ENCODE measurements at places on chromosomes 16 and 17.

GRCh38 chr17:42130310-42130936 lies 7.8 kb downstream of the HSPB9 start:
- DNase-seq, result no peak

GRCh38 chr16:54375071-54375470 lies 88.5 kb upstream of the IRX3 start:
- no peak for DNase-seq

DNA sequence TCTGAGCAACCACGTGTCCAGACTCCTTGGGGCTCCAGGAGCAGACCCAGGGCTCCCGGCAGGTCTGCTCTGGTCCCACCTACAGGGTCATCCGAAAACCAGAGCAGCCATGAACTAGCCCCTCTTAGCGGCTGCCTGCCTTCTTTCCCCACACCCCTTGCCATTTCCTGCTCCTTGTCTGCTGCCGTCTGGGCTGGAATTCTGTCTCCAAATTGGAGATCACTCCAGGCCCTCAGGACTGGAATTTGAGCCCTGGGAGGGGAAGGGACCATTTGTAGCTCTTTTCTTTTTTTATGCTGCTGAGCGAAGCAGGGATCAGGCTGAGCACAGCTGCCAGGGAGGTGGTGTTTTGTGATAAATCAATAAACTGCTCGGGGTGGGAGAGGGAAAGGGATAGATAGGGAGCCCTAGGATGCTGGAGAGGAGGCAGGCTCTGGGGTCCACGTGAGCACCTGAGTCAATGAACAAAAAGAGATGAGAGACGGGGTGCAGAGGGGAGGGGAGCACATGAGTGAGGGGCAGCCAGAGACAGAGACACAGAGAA lies 257.5 kb downstream of the ENGASE start:
- DNase-seq, result no peak

- peak; percentile 58 for DNase-seq
Measured at GRCh38 chr17:77959926-77960521, 1.5 kb downstream of the TNRC6C start.

- DNase-seq, result peak; percentile 28
Measured at GRCh38 chr17:78672005-78672404, 94.8 kb upstream of the DNAH17 start.

DNA sequence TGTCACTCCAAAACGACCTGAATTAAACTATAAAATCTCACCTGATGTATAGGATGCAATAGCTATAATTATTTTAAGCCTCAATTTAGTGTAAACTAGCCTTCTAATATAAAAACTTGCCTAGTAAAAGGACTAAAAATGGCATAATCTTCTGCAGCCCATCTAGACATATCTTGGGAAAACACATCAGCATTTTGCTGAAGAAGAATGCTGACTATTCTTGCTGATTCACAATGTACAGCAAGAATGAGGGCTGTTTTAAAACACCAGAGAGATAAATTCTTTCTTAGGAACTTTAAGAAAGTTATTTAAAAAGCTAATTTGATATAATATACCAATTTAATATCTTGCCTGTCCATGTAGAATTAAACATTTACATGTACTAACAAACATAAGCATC lies 63.2 kb downstream of the SHCBP1 start:
- DNase-seq, result no peak

DNA sequence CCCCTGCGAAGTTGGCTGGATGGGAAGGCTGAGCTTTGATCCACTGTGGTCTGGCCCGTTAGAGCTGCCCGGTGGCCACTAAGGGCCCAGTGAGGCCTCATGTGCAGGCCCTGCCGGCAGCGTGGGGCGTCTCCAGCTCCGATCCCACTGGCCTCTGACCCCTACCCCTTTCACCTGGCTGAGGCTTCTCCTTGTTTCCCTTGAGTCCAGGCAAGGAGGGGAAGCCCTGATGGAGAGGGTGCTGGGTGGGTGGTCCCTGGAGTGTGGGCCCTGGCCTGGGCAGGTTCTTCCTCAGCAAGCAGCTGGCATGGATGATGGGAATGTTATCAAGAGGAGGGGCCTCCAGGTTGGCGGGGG lies 356.8 kb downstream of the SEC14L1 start:
- no peak for DNase-seq

GRCh38 chr16:79001156-79001967 lies 599.2 kb downstream of the MAF start:
- DNase-seq, result no peak

- DNase-seq, result no peak
Measured at GRCh38 chr17:17841601-17842025, 4.8 kb upstream of the SREBF1 start.

DNA sequence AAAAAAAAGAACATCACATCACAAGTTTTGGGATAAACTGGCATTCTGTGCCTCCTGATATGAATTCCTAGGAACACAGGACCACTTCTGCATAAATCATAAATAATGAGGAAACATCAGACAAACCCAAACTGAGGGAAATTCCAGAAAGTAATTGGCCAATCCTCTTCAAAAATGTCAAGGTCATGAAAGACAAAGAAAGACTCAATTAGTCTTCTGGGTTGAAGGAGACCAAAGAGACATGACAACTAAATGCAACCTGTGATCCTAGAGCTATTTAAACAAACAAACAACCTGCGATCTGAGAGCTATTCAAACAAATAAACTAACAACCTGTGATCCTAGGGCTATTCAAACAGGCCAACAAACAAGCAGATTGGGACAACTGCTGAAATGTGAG lies 144.3 kb downstream of the VPS53 start:
- no peak for DNase-seq

DNA sequence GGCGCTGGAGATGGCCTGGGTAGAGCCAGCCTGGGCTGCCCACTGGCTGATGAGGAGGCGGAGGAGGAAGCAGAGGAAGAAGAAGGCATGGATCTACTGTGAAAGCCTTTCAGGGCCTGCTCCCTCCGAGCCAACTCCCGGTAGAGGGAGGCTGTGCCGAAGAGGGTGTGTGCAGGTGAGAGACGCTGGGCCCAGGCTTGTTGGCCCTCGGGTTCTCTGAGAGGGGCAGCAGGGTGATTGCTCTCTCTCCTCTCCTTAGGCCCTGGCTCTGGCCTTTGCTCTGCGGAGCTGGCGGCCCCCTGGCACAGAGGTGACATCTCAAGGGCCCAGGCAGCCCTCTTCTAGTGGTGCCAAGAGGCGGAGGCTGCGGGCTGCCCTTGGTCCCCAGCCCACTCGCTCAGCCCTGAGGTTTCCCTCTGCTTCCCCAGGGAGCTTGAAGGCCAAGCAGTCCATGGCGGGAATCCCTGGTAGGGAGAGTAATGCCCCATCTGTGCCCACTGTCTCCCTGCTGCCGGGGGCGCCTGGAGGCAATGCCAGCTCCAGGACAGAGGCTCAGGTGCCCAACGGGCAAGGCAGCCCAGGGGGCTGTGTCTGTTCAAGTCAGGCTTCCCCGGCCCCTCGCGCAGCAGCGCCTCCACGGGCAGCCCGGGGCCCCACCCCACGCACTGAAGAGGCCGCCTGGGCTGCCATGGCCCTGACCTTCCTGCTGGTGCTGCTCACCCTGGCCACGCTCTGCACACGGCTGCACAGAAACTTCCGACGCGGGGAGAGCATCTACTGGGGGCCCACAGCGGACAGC lies 3.6 kb downstream of the TP53I13 start:
- no peak for DNase-seq

- no peak for DNase-seq
Measured at GRCh38 chr17:48825446-48826381, 5.1 kb upstream of the CALCOCO2 start.

Measured in fibroblast of the aortic adventitia (primary cell).